NCI-H1092 treated with DMSO at 0.1 percent for 48 hours (cell line): ENCODE measurements at places on chromosomes 13 and 19.

DNA sequence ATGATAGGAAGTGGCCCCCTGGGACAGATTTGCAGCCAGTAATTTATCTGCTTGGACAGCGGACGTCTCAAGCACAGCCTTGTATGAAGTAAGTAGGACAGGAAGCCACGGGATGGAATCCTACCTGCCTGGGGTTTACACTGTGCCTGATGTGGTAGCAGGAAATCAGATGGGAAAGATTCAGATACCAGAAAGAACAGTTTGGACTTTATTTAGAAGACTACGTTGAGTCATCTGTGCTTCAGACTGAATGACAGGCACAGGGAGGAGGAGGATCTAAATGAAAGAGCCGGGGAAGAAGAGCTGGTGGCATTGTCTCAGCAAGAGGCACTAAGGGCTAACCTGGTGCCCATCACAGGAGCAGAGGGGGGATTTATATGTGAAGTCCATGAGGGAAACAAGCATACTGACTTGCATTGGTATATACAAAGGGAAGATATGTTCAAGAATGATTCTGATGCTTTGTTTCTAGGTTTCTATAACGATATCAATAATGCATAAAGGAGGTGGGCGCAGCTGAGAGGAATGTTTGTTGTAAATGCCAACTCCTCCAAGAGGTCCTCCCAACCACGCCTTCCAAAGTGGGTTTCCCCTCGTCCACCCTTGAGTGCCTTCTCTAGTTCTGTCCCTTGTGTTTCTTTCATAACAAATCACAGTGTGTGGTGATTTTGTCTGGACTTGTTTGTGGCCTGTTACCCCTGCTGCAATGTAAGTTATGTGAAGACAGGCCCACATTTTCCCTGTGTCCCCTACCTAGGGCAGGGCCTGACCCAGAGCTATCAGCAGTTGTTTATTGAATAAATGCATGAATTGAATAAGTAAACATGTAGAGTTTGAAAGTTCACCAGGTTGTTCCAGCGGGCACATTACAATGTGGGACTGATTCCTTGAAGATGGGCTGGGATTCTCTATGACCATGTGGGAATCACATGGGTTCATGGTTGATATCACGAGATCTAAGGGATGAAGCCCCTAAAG lies 328.4 kb downstream of the SLC7A1 start:
- no peak for DNase-seq

DNA sequence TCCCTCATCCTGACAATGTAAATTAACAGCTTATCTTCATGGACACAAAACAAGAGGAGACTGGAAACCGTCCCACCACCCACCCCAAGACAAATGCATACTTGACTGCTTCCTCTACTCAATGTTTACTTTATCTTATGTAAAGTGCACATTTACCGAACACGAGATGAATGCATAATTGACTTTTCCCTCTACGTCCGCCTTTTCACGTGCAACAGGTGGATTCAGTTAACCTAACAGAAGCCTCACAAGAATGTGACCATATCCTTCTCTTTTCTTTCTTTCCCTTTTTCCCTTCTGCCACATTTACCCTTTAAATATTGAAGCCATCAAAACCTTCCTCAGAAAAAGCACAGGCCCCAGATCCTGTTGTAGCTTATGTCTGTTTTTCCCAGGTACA lies 468.0 kb downstream of the UQCRFS1 start:
- DNase-seq, result peak; percentile 27

GRCh38 chr13:64591971-64592370 lies 2638.2 kb downstream of the PCDH9 start:
- no peak for DNase-seq

- no peak for DNase-seq
Measured at GRCh38 chr19:50181121-50181520, 18.0 kb upstream of the IZUMO2 start.

DNA sequence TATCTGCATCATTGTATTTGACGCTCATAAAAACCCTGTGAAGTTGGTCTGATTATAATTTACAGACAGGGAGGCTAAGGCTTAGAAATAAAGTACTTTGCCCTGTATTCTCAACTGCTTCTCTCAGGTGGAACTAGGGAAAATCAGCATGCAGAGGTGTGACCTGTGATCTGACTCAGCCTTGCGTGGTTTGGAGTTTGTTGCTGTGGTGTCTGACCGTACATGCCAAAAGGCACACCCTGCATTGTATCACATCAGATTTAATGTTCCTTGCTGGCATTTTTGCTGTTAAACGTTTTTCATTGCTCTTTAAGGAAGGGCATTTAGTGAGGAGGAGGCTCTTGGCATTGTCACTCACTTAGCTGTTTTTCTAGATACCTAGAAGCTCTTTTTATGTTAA lies 58.8 kb upstream of the C1QTNF9B start:
- no peak for DNase-seq

DNA sequence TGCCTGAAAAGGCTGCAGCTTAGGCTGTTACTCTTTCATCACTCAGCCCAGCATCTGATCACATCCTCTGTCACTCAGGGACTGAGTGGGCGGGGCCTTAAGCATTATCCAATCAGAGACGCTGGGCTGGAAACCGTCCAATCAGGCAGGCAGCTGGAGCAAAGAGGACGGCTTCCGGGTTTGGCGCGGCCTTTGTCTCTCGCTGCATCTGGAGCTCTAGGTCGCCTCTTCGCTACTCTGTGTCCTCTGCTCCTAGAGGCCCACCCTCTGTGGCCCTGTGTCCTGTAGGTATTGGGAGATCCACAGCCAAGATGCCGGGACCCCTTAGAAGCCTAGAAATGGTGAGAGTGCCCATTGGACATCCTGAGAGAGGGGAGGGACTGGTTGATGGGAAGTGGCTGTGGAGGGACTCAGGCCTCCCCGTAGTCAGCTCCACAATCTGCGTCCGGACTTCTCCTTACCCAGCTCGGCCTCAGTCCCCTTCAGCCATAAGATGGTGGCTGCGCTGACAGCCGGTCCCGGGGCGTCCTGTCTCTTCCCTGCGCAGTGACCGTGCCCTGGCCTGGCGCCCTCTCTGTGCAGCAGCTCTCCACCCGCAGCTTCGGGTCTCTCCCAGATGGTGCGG lies at the start of gene ZNF486:
ZNF486 (plus strand) TSS at position 195 of the 625 bp plus-strand sequence; CDS start at position 312, 117 bp downstream.
- DNase-seq, result peak; percentile 84

DNA sequence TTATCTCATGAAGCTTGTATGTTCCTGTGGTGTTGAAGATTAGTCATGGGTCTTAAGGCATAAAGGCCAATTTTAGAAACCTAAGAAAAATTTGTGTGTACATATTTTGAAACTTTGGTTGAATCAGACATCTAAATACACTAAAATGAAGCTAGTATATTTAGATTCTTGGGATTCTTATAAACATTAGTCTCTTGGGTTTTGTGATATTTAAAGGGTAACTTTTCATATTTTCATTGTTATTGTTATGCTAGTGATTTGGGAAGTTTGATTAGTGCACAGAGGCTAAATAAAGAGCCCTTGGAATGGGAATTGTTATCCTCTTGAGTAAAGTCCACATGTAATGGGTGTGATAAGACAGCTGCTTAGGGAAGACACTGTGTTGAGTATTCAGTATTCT lies 24.5 kb downstream of the UBA2 start:
- no peak for DNase-seq

- no peak for DNase-seq
Measured at GRCh38 chr19:7996883-7997282, 8.6 kb downstream of the ELAVL1 start.

DNA sequence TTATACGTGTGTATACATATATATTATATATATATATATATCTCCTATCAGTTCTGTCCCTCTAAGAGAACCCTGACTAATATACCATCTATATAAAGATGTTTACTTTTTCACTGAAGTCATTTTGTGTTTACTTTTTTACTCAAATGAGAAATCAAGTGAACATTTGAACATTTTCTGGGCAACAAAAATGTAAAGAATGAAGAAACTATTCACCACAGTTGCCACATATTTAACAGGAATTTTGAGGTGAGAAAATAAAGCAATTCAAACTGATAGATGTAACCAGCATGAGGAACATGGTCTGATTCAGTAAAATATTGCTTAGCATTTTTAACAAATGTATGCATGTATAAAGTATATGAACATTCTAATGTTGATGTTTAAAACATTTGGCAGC lies 299.2 kb upstream of the KLHL1 start:
- DNase-seq, result no peak
